ENCODE measurements at places on chromosomes 1 and 21.
A peak's percentile ranks its signal among the peaks of the same experiment; 100 is the strongest.

DNA sequence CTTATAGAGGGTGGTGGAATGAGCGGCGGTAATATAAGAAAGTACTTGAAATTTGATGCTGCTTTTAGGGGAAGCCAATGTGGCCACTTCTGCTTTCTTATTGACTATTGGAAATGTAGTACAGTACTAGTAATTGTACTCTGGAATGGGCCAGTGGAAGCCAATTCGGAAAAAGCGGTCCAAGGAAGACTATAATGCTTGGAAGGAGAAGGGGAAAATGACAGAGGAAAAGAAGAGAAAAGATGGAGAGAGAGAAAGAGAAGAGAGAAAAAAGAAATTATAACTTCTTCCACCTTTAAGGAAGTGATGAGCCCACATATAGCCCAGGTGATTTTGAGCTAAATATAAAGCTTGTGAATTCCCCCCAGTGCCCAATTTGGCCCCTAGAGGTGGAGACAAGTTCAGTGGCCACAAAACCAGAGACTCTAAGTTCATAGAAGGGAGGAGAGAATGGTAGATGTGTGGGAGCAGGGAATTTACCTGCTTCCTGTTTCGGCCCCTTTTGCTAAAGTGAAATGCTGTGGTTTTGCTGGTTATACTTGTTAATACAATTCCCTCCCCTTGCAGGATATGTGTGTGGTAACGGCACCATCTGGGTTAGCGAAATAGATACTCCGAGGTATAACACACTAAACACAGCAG is 35.7 kb upstream of the DUSP10 start:
- DNase-seq, result no peak

DNA sequence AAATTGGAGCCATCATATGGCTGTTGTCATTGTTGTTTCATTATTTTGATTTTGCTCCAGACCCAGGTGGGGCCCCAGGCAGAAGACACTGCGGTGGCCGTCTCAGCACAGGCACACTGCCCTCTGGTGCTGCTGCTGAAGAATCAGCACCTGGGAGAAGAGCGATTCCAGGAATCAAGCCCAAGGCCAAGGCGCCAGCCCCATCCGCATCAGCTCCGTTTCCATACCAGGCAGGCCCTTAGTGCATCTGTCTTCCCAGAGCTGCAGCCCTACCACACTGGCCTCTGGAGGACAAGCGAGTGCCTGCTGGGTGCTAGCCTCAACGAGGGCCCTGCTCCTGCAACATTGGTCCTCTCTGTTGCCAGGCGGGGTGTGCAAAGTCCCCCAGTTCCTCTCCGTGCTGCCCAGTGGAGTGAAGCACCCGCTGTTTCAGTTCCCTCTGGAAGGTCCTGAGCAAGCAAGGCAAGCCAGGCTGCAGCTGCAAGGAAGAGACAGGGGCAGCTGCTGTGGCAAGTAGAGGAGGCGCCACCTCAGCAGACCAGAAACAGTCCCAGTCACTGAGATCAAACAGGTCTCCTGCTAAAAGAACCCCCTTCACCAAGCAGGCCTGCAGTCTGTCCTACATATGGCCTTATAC is 5.2 kb downstream of the GRIK3 start:
- no peak for DNase-seq

- no peak for DNase-seq
Measured at GRCh38 chr1:15820478-15820877, 13.0 kb upstream of the UQCRHL start.

DNA sequence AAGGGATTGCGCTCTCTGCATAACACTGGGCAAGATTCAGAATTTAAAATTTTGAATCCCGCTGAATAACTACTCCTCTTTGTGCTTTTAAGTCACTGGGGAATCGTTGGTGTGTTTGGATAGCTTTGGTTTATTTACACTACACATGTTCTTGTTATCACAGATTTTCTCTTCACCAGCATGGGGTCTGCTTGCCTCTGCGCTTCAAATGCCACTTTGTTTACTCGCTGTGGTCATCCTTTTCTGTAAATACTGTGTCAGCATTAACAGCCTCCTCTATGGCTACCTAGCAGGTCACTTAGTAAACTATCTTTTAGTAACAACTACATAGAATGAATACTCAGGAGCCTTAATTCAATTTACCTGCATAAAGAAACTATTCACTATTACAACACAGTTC is 14.4 kb upstream of the KCNH1 start:
- peak; percentile 74 for DNase-seq

GRCh38 chr21:19522381-19522780 is 1118.8 kb upstream of the TMPRSS15 start:
- DNase-seq, result no peak
